Sciatic nerve (tissue), 2 donors: ENCODE measurements at places on chromosomes 7 and 10. TPM values are rescaled to one million over a fixed set of nuclear protein-coding genes. Genes with fewer than 3 reads are reported as not detected.

The RBM48 gene
- total RNA-seq = 14.1 TPM

The SPOCK2 gene
- 5.3 TPM for total RNA-seq

The LMOD2 gene
- not detected for total RNA-seq

The CNTNAP2 gene
- total RNA-seq = 0.49 TPM

The COBL gene
- 17.0 TPM for total RNA-seq

The CHAT gene
- total RNA-seq = not detected

The ADAM12 gene
- total RNA-seq = 5.8 TPM

The ZNF503 gene
- total RNA-seq = 30.2 TPM

The MUC12 gene
- not detected for total RNA-seq

The BICC1 gene
- 42.1 TPM for total RNA-seq

The GBX1 gene
- total RNA-seq = not detected

The ASZ1 gene
- total RNA-seq = not detected

The PRXL2A gene
- total RNA-seq = 117 TPM

The GPR85 gene
- total RNA-seq = 1.6 TPM

The NODAL gene
- total RNA-seq = not detected

The EFCAB10 gene
- not detected for total RNA-seq

The CRHR2 gene
- 1.1 TPM for total RNA-seq

The PPP2R2D gene
- 30.1 TPM for total RNA-seq

The HOXA5 gene
- 20.1 TPM for total RNA-seq

The POLR2J2 gene
- 20.6 TPM for total RNA-seq

The CLRN3 gene
- total RNA-seq = not detected

The FFAR4 gene
- 0.31 TPM for total RNA-seq

The PRPF18 gene
- 23.4 TPM for total RNA-seq

The GPR146 gene
- 50.5 TPM for total RNA-seq

The SLC26A5 gene
- total RNA-seq = 0.71 TPM

The CRPPA gene
- 9.9 TPM for total RNA-seq

The POT1 gene
- total RNA-seq = 33.8 TPM

The NEURL1 gene
- 0.36 TPM for total RNA-seq

The ATP5F1C gene
- 150 TPM for total RNA-seq

The EVX1 gene
- total RNA-seq = not detected

The TMEM130 gene
- total RNA-seq = 5.7 TPM

The NEUROD6 gene
- not detected for total RNA-seq

The MYOZ1 gene
- total RNA-seq = 1.1 TPM

The STRIP2 gene
- total RNA-seq = 0.62 TPM

The HOXA3 gene
- total RNA-seq = 20.9 TPM

The DLX6 gene
- total RNA-seq = not detected

The SLC13A1 gene
- not detected for total RNA-seq

The RUFY2 gene
- total RNA-seq = 52.3 TPM

The GARIN1A gene
- total RNA-seq = 8.8 TPM

The PNLIPRP3 gene
- not detected for total RNA-seq
